Choroid plexus epithelial cell (primary cell): ENCODE measurements at places on chromosomes 5 and 9.

- DNase-seq, result no peak
Measured at GRCh38 chr9:80649496-80649895, 1039.9 kb downstream of the TLE1 start.

DNA sequence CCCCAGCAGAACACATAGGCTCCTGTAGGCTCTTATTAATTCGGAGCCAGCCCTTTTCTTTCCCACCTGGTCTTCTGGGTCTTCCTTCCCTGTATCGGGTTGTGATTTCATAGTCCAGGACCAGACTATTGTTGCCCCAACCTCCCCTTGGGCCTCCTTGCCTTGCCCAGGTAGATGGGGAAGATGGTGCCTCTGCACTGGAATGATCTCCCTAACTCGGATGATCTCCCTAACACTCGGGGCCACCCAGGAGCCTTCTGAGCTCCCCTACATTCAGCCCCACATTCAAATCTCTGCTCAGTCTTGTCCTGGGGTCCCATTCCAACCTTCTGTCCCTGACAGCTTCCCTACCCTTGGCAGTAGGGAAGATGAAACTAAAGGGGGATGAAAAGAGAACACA, 2.7 kb upstream of the IRF1 start:
- DNase-seq, result no peak

DNA sequence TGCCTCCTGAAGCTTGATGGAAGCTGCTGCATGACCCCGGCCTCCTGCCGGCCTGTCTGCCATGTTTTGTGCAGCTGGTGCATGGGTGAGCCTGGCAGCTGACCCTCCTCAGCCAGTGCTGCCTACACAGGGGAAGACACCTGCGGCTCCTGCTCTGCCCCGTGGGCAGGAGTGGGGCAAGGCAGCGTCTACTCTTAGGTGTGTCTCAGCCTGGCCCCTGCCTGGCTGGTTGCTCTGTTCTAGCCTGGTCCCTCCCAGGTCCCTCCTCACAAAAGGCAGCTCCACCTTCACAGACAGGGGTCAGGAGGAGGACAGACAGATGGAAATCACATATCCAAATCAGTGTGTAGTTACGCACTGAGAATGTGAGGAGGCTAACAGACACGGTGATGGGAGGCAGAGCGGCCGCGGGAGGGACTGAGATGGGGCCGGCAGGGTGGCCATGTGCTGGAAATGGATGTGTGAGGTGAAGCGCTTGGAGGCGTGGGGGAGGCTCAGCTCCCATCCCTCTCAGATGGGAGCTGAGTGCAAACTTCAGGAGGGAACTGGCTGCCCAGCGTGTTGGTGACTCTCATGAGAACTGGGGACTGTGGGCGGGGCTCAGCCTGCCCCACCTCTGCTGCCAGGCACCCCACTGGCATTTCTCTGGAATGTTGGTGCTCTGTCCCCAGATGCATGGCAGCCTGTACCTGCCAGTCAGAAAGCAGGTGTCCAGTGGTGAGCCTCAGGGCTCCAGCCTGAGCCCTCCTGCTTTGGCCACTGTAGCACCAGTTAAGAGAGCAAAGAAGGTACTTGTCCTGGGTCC, 43.4 kb downstream of the PPARGC1B start:
- no peak for DNase-seq

- DNase-seq, result no peak
Measured at GRCh38 chr9:108836781-108837180, 19.0 kb downstream of the ACTL7B start.

DNA sequence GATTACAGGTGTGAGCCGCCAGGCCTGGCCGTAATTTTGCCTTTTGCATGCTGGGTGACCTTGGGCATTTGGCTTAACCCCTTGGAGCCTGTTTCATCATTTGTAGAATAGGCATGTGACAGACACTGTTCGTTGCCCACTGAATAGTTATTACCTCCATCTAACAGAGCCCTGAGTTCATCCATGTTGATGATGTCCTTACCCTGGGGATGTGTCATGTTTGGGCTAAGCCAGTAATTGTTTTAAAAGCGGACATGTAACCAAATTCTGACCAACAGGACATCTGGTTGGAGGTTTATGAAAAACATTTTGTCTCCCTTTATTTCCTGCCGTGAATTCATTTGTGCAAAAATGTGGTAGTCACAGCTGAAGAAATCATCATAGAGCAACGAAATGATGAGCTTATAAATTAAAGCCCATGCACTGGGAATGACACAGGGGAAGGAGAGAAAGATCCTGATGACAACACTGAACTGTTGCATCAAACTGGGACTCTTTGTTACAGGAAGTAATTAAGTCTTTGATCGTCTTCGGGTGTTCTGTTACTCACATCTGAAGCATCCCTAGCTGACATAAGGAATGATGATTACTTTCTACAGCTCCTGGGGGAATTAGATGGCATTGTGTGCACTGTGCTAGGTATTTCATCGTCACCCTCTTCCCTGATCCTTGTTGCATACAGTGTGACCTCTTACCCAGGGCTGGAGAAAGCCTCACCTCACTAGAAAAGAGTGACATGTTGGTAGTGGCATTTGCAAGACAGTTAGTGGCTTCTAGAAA, 117.8 kb downstream of the FGF18 start:
- DNase-seq, result peak; percentile 8

- DNase-seq, result peak; percentile 66
Measured at GRCh38 chr9:18423791-18424531, 50.0 kb upstream of the ADAMTSL1 start.

DNA sequence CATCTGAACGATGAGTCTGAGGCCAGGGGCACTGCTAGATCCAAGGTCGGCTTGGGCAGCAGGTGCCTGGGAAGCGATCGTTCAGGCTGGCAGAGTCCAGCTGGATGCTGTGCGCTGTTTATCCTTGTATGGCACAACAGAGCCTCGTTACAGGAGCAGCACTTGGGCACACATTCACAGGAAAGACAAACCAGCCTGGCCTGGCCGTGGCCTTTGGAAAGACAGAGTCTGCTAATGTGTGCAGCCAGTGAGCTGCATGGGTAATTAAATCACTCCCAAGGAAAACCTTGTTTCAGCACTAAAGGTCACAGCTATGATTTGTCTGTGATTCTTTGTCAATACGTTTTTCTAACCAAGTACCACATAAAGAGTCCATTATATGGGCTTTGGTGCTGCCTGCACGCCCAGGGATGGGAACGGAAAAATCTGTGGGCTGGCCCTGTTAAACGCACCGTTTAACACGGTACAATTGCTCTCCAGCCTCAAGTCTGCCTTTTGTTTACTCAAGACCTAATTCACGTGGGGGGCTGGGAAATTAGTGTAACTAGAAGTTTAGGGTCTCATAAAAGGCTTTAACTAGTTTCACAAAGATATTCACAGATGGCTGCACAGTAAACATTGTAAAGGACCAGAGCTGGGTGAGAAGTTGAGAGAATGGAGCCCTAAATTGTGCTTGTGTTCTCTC, 509.3 kb downstream of the KDM4C start:
- no peak for DNase-seq

DNA sequence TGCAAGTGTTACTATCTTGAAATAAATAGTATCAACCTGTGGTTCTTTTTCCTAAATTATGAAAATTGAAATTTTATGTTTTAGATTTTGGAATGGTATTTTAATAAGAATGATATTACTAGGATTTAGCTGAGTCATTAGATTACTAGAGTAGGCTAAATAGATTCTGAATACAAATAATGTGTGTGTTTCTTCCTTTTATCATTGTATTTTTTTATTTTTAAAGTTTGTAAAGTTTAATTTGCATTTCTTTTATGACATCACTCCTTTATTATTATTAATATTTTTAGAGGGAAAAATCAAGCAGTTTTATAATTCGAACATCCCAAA, 8.0 kb upstream of the FAM120AOS start:
- no peak for DNase-seq

- DNase-seq, result peak; percentile 70
Measured at GRCh38 chr5:78050888-78051287, 243.6 kb downstream of the AP3B1 start.
